ENCODE measurements at places on chromosomes 3 and 15.

GRCh38 chr3:172355836-172356235 is 92.4 kb downstream of the GHSR start:
- peak; percentile 4 for DNase-seq

GRCh38 chr3:64382153-64382552 is 156.9 kb upstream of the PRICKLE2 start:
- DNase-seq = no peak

GRCh38 chr3:122322095-122323075 is 2.7 kb upstream of the CSTA start:
- peak; percentile 15 for DNase-seq

DNA sequence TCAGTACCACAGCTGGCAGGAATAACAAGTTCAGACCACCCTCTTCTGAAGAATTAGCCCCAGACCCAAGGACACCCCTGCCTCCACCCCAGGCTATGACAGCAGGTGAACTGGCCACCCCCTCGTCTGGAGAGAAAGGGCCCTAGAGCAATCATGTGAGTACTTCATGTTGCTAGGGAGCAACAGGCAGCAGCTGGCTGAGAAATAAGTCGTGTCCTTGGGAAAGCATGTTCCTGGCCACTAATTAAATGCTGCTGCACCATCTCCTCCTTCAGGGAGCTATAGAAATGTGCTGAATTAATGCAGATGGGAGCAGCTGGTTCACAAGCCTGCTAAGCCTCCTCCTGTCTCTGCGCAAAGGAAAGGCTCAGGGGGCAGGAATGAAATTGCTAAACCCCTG is 31.5 kb downstream of the MRPS11 start:
- no peak for DNase-seq

DNA sequence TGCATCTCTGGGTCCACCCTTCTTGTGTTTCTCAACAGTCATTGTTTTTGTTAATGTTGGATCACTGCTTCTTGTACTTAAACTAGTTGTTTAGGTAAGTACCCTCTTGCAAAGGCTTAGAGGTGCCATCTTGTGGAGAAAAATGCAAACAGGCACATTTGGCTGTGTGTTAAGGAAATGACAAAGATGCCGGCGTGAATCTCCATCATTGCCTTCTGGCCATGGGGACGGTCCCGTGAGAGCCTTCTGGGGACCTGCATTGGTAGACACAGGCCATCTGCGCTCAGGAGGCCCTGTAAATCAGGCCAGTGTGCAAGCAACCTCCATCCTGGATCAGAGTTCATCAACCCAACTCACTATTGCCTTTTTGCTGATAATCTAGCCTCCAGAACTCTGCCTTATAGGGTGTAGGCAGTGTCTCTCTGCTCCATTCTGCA is 158.6 kb upstream of the NR2E3 start:
- peak; percentile 53 for DNase-seq

- DNase-seq = no peak
These were observed 512.6 kb downstream of the MECOM start for GRCh38 chr3:169150920-169151319.

DNA sequence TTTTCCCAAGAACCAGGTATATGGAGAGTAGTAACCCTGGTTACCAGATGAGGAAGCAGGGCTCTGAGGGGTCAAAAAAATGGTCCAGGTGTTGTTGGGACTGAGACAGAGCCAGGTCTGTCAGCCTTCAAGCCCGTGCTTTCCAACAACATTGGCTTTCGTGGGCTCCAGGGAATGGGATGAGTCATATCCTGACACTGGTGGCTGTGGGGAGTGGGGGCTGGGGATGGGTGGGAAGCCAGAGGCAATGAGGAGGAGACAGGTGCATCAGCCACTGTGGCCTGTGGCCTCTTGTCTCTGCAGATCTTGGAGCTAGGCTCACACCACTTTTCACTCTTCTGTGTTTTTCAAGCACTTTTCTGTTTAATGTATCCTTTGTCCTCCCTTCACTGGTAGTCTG is 38.2 kb downstream of the CORO2B start:
- DNase-seq = no peak

- DNase-seq = no peak
These were observed 30.5 kb downstream of the GYG1 start for GRCh38 chr3:149021830-149022229.

DNA sequence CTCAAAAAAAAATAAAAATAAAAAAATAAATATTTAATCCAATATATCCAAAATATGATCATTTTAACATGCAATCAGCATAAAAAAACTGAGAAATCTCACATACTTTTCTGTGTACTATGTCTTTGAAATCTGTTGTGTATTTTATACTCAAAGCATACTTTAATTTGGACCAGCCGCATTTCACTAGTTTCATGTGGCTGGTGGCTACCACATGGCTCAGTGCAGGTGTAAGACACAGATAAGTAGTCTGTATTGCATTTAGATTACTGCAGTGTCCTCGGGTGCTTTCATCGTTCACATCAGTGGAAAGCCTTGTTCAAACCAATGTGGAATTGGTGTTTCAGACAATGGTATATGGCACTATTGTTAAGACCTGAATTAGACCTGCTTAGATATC is 11.0 kb downstream of the CRTC3 start:
- no peak for DNase-seq

DNA sequence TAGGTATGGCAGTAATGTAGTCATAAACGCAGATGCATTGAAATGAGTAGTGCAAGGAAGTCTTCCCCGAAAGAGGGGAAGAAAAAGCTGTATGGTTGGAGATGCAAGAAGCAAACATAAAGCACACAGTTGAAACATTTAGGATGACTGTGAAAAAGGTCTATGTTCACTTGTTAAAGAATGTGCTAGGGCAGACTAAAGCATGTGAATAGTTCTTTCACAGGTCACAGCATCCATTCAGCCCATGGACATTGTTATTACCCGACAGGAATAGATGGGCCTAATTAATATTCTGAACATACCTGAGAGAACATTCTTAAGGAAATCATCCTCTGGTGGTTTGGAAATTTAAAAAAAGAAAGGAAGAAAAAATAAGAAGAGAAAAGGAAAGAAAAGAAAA is 595.2 kb downstream of the ZIC1 start:
- DNase-seq = no peak

- DNase-seq = no peak
These were observed 11.8 kb upstream of the HES1 start for GRCh38 chr3:194124193-194124592.

DNA sequence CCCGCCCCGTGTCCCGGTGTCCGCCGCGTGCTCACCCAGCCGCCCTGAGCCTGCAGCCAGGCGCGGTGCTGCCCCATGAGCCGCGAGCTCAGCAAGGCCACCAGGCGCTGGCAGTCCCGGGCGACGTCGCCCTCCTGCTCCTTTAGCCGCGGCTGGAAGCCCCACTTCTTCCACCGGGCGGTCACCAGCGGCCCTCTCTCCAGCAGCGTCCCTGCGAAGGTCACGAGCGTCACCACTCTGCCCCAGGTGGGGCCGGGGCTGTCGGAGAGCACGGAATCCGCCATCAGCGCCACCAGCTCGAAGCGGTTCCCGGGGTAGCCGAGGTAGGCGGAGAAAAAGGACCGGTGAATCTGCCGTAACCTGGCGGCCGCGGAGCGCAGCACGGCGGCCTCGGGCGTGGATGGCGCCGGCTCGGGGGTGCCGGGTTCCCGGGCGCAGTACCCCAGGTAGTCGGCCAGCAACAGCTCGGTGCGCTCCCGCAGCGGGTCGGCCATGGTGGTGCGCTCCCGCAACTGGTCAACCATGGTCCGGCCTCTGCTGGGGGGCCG is 298 bp downstream of the BCL2L10 start:
- DNase-seq = no peak

- DNase-seq = no peak
These were observed 39.9 kb downstream of the SMAD3 start for GRCh38 chr15:67105065-67105951.

Measured in common myeloid progenitor, CD34-positive (primary cell).